ENCODE measurements at places on chromosomes 7 and 10.

- DNase-seq: no peak
These were observed 67.2 kb downstream of the PODXL start for GRCh38 chr7:131489196-131489595.

GRCh38 chr7:154879629-154880028, 123.3 kb downstream of the PAXIP1 start:
- DNase-seq: no peak

DNA sequence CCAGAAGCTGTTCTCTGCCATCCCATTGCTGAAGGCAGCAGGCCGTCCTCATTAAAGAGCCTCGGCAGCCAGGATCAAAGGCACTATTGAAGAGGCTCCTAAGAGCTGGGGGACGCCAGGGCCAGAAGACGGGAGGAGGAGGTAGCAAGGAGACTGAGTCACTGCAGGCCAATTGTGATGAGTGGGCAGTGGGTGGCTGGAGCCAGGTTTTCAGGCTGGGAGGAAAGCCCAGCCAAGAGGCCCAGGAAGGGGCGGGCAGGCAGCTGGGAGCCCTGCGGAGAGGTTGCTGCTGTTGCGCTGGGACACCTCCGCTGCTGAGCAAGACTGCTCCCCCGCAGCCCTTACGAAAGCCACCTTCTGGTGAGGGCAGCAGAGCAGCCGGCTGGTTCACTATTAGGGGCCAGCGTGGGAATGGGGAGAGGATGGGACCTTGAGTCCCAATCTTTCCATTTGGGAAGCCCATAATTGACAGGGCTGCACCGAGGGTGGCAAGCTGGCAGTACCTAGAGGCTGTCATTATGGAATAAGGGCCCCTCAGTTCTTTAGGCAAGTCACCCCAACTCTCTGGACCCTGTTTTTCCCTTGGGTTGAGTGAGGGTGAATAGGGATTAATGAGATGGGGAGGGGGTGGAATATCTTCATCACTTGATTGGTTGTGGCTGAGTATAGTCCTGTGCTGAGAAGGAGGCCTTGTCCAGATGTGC, 48.4 kb downstream of the UNC5B start:
- DNase-seq: peak; percentile 87

- DNase-seq: no peak
These were observed 48.0 kb upstream of the KIF5B start for GRCh38 chr10:32104181-32104580.

- DNase-seq: no peak
These were observed 97.5 kb upstream of the CCDC6 start for GRCh38 chr10:60003651-60004523.

- peak; percentile 48 for DNase-seq
These were observed 50.6 kb downstream of the VPS41 start for GRCh38 chr7:38858259-38858884.
